ENCODE measurements at places on chromosomes 3 and 15.

DNA sequence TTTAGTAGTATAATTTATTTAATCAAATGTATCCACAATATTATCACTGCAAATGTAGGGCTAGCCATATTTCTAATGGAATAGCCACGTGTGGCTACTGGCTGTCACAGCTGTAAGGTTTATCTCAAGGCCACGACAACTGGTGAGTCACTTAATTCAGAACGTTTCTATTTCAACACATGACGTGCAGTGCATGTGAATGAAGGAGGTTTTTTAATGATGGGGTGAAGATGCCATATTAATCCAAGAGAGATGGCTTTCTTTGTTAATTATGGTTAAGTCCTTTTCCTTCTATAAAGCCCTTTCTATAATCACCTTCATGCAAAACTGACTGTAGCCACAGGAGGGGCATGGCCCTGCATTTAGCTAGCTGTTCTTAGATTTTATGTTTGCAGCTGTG, 212.0 kb downstream of the FEZF2 start:
- no peak for DNase-seq

GRCh38 chr3:63974451-63974850, 48.8 kb downstream of the PSMD6 start:
- DNase-seq = no peak

DNA sequence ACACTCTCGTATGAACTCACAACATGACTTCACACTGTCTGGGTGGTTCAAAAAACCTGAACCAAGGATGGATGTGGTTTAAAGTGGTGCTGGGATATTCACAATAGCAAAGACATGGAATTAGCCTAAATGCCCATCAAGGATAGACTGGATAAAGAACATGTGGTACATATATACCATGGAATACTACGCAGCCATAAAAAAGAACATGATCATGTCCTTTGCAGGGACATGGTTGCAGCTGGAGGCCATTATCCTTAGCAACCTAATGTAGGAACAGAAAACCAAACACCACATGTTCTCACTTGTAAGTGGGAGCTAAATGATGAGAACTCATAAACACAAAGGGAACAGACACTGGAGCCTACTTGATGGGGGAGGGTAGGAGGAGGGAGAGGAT, 3.3 kb upstream of the PRSS50 start:
- DNase-seq = no peak

GRCh38 chr15:34942363-34942762, 27.2 kb downstream of the AQR start:
- DNase-seq = no peak

DNA sequence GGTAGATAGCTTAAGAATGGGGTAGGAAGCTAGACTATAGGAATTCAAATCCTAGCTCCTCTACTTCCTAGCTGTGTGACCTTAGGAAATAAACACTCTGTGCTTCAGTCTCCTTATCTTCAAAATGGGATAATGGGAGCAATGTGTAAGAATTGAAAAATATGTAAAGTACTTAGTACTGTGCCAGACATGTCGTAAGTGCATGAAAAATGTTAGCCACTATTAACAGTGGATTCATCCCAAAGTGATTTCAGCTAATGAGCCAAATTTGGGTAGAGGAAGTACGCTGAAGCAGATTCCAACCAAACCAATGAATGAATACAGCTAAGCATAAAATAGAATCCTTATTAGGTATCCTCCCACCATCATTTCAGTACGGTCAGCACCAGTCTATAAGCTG, 192.1 kb downstream of the RORA start:
- DNase-seq = no peak

DNA sequence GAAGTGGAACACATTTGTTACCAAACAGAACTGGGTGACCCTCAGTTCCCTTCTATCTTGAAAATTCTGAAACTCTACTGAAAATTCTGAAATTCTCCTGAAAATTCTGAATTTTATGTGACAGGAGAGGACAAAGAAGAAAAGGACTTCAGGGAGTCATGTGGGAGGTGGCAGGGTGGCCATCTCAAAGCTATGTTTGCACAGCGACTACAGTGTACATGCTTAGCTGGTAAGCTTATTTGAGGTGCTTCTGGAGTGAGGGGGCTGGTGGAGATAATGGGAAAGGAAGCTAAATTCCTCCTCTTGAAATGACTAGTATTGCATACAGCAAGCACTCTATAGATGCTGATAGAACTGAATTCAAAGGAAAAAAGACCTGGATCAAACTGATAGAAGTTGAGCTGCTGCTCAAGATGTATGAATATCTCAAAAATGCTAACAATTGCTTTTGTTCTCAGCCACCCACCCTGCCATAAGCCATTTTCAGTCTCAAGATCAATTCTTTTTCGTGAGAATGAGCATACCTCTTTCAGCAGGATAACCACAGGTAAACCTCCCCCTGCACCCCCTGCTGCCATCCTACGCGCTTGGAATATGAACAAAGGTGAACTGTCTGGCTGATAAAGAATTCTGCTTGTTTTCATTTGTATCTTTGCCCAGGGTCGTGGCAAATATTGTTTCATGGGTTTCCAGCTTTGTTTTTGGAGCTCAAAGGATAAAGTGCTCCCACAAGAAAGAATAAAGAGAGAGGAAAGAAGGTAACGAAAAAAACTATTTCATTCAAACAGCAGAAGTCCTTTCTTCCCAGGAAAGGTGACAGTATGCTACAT, 16.6 kb upstream of the ARHGEF3 start:
- DNase-seq = no peak
